ENCODE measurements at places on chromosomes 1 and 21.

GRCh38 chr1:154821083-154821482 is 49.0 kb downstream of the KCNN3 start:
- no peak for DNase-seq

DNA sequence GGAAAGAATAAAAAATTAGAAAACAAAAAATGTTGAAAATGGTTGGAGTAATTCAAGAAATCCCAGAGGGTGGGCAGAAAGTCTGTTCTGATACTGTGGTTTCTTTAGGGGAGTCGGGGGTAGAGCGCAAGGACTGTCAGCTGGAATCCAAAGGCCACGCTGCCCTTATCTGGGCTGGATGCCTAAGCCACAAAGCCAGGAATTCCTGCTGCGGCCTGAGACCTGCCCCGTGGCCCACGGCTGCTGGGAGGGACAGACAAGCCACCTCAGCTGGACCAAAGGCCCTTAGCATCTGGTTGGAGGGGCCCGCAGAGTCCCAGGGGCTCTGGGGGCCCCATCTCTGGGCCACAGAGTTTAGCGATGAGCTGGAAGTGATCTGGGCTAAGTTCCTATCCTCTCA is 60.2 kb downstream of the DMRTB1 start:
- DNase-seq, result no peak

GRCh38 chr1:210236840-210237409 is 4.3 kb downstream of the SERTAD4 start:
- DNase-seq, result no peak

DNA sequence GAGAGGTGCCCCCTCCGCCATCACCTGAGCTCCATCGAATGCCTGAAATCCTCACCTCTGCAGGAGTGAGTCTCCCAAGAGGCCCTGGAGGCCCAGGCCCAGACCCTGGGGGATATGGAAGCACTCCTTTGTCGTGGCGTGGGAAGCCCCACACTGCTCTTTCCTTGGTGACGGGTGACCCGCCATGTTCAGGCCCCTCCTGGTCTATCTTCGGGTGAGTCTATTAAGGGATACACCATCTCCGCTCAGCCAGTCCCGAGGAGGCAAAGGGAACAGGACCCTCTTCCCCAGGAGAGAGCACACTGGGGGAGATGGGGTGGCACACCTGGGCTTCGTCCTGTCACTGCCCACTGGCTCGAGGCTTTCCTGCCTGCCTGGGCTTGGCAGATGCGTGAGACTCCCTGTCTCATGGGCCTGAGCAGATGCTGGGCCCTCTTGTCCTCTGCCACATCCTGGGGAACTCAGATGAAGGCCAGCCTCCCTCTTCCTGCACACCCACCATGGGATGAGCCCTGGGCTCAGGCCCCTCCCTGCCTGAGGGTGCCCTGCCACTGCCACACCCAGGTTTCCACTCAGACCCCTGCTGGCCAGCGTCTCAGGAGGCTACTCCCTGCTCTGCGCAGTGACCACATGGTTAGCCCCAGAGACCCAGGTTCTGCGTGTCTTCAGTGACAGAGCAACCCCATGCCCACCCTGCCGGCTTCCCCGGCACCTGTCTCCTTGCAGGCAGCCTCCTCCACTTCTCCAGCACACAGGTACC is 3.8 kb upstream of the NPHP4 start:
- DNase-seq, result no peak

DNA sequence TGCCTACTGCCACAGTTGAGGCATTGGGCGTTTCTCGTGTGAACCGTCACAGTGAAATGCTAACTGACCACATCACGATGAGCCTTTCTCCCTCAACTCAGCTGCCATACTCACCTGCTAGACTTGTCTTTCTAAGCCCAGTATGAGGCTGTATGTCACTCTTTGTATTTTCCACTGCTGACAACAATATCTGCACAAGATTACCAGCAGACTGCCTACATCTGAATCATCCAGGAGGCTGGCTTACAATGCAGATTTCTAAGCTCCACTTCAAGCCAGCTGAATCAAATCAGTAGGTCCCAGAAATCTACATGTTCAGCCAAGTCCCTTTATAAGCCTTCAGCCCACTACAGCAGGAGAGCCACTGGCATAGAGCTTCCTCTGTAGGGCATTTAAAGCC is 355.0 kb upstream of the DUSP10 start:
- no peak for DNase-seq

DNA sequence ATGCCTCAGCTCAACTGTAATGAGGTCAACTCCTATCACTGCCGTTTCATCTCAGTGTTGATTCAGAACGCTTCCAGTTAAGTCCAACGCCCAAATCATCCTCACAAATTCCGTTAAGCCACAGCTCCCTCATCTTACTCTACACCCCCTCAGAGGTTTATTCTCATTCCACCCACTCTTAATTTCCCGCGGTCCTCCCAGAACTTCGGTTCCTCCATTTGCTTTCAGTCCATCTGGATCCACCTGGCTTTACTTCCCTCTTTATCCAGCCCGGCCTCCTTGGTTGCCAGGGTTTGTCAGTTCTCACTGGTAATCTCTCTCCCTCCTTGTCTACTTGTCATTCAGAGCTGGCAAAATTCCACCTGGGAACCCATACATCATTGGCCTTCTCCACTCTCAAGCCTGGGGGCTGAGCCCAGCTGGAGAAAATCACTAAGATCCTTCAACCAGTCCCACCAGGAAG is 51.3 kb upstream of the RUNX1 start:
- DNase-seq, result no peak

GRCh38 chr21:29334717-29335428 is 36.2 kb downstream of the BACH1 start:
- DNase-seq, result peak; percentile 86

- DNase-seq, result no peak
Observed at GRCh38 chr1:86992861-86993260, 78.4 kb downstream of the HS2ST1 start.

DNA sequence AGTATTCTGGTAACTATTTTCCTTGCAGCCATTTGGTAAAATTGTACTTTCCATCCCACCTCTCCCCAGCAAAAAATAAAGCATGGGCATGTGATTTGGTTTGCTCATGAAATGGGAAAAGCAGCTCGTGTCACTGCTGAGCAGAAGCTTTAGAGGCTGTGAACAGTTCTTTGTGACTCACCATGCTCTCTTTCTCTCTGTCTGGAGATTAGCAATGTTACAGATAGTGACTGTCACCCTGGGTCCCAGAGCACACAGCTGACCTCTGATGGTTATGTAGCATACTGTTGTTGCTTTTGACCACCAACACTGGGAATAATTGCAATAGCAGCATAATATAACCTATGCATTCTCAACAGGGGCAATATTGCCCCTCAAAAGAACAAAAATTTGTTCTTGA is 70.6 kb downstream of the RGS2 start:
- no peak for DNase-seq

DNA sequence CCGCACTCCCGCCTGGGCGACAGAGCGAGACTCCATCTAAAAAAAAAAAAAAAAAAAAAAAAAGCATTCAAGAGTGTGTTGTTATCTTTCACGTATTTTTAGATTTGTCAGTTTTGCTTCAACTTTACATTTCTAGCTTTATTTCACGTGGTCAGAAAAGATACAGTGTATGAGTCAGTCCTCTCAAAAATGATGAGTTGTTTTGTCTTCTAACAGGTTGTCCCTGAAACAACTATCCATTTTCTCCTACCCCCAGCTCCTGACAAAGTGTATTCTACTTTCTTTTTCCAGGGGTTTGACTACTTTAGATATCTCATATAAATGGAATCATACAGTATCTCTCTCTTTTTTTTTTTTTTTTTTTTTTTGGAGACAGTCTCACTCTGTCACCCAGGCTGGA is 5.5 kb upstream of the ZNF695 start:
- no peak for DNase-seq

DNA sequence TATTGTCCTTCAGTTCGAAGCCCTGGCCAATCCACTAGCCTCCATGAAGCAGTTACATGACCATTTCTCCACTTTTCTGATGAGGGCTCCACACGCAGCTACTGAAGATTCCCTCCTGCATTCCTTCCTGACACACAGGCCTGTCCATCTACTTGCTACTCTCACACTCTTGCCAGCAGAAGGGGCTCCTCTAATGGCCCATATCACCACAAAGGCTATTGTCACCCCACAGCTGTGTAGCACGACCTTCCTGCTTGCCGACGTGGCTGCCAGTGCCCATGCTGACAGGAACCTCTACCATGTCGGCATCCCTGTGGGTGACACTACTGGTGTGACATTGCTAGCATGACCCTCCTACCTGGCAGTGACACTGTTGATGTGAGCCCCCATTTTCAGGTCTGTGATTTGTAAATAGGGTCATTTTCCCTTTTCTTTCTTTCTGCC is 1528.6 kb upstream of the TPTE start:
- no peak for DNase-seq

Measured in AML-193 (cell line).